RWPE1 (cell line): ENCODE measurements at places on chromosomes 3 and 15.

- no peak for DNase-seq
Measured at GRCh38 chr15:100812802-100813201, 66.8 kb upstream of the ALDH1A3 start.

GRCh38 chr3:108664266-108664665, 74.7 kb downstream of the DZIP3 start:
- no peak for DNase-seq

DNA sequence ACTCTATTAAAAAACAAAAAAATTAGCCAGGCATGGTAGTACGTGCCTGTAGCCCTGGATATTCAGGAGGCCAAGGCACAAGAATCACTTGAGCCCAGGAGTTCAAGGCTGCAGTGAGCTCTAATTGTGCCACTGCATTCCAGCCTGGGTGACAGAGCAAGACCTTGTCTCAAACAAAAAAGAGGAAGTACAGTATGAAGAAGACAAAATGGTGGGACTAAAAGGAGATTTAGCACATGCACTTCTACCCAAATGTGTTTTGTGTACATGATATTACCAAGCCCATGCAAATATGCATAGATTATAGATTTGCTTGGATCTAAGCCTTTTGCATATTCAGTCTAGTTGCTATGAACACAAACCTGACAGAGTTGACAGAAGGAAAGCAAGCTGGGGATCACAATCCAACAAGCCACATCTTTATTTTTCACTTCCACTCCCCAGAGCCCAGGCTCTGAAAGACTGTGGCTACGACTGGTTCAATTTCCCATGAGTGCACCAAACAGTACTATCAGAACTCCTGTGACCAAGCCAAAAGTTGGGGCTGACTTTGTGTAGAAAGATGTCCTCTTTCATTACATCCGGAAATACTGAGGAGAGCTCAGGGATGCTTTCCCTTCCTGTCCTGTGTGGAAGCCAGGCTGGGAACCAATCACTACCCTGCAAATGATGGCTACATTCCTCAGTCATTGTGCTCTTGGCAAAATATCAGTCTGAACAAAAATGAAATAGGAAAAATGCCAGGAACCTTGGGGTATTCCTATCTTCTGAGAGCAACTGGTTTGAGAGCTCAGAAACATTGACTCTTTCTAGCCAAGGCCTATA, 49.4 kb downstream of the TGM4 start:
- no peak for DNase-seq

GRCh38 chr15:33830351-33830750, 137.9 kb upstream of the CHRM5 start:
- no peak for DNase-seq

DNA sequence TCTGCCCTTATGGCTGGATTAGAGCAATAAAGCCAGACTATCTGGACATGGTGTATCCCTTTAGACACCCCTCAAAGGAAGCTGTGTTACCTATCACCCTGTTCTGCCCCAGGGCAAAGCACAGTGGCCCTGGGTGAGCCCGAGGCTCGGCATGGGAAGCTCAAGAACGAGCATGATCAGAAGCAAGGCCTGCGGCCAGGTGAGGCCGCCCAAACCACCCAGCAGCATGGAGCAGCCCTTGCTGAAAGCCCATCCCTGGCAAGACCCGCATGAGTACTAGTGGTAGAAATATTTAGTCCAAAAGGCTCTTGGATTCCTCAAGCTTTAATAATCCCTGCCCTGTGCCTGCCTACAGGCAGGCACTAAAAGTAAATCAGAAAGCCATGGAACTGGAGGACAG, 261.1 kb downstream of the MEX3B start:
- no peak for DNase-seq

- DNase-seq, result no peak
Measured at GRCh38 chr15:69357773-69358771, 56.1 kb upstream of the KIF23 start.
